ENCODE measurements at places on chromosomes 16 and 17.

DNA sequence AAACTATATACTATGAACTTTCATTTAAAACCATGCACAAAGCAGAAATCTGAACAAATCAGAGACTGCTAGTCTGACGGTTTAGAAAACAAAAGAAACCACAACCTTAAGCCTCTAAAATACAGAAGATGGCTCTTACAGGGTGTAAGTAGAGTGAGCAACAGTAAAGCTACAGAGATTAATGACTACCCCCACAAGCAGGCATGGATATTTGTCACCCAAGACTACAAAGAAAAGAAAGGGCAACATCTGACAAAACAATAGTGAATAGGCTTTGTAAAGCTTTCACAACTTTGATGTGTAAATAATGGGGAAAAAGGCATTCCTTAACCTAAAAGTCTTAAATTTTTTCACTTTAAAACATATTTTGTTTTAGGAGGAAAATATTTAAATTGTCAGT lies 75.0 kb downstream of the SPAG9 start:
- no peak for DNase-seq

- no peak for DNase-seq
These were observed 14.6 kb upstream of the HSBP1 start for GRCh38 chr16:83793179-83793578.

- no peak for DNase-seq
These were observed 46.5 kb downstream of the KSR1 start for GRCh38 chr17:27502526-27503324.

DNA sequence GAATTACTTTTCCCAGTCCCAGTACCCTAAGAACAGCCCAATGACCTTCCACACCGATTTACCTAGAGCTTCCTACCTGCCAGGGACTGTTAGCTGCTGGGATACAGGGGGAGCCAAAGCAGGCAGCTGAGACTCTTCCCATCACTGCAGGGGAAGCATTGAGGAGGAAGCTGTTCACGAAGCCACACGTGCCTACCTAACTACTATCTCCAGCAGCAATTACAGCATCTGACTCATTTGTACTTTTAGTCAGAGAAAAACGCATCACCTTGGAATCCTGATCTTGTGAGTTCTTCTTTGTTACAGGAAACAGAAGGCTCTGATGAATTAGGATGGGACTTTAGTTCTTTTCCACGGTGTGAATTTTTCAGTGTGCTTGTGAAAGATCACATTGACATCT lies 113.7 kb upstream of the DHX40 start:
- DNase-seq = no peak

- DNase-seq = no peak
These were observed 107.5 kb downstream of the ABCA8 start for GRCh38 chr17:68847711-68848110.

DNA sequence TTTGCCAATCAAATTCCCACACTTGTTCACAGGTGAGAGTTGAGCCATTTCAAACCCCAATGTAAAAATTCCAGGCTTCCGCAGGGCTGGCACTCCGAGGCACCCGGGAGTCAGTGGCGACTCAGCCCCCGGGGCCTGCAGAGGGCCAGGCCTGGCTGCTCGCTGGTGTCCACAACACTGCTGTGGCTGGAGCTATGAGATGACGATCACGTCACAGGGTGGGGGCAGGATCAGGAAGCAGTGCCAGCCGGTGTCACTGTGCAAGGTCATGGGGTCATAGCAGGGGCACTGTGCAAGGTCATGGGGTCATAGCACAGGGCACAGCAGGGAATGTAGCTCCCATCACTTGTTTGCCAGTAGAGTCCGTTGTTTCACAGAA lies 7.8 kb downstream of the VPS4A start:
- no peak for DNase-seq

- peak; percentile 81 for DNase-seq
These were observed 23.7 kb upstream of the KDM8 start for GRCh38 chr16:27179500-27180072.

GRCh38 chr17:76707985-76708807 lies 2.6 kb downstream of the MXRA7 start:
- no peak for DNase-seq

DNA sequence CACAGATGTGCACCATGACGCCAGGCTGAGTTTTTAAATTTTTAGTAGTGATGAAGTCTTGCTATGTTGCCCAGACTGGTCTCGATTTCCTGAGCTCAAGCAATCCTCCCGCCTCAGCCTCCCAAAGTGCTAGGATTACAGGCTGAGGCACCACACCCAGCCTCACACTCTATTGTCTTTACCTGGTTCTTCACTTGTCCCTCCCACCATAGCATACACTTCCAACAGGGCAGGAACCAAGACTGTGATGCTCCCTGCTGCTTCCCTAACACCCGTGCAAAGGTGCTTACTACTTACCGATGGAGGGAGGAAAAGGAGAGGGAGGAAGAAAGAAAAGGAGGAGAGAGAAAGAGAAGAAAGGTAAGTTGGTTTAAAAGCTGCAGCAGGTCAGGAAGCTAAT lies 41.4 kb upstream of the MEIOC start:
- no peak for DNase-seq

DNA sequence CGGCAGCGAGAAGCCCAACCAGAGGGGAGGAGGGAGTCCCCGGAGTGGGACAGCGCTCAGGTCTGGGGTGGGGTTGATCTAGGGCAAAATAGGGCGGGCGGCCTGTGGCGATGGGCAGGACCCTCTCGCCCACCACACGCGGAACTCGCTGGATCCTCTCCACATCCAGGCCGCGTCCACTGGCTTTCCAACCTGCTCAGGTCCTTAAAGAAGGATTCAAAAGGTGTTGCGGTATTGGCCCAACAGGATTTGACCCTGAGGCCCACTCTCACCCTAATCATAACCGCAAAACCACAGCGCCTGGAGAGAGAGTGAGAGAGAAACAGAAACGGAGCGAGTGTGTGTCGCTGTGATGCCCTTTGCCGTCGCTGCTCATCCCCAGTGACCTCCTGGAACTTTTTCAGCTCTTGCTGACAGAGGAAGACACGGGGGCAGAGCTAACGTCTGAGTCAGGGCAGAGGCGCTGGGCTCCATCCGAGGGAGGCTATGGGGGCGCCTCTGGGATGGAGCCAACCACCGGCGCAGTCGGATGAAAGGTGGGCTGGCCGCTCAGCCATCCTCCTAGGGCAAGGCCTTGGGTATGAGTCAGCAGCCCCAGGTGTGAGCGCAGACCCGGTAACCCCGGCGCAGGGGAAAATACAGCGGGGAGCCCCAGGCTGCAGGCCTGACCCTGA lies 16.7 kb upstream of the OR1F1 start:
- peak; percentile 81 for DNase-seq

GRCh38 chr17:41474863-41475262 lies 6.1 kb downstream of the KRT35 start:
- no peak for DNase-seq

DNA sequence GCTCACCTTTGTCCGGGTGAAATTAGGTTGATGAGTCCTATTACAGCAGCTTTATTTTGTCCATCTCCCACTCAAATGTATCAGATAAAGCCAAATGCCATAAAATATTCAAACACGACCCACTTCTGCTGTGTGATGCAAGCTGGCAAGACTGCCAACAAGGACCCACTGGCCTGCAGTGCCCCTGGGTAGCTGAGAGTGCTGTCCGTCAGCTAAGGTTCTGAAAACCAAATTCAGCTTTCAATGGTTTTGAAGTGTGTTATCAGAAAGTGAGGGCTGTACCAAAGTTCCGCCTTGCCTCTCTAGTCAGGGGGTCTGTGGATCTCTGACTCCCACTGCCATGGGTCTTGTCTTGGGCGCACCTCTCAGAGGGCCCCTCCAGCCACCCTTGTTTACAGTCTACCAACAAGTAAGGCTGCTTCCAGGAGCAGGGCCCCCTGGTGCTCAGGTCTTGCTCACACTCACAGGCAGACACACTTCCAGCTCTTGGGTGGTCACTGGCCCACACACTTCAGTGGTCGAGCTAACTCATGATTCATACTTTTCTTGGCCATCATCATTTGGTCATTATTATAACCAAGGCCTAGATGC lies 10.5 kb upstream of the CCDC182 start:
- no peak for DNase-seq

- DNase-seq = no peak
These were observed 71.1 kb downstream of the BANP start for GRCh38 chr16:88022076-88023042.

GRCh38 chr16:86611525-86611855 lies 33.1 kb downstream of the FOXL1 start:
- no peak for DNase-seq

GRCh38 chr17:44110823-44111633 lies 12.4 kb downstream of the HDAC5 start:
- peak; percentile 57 for DNase-seq
